Stimulated activated naive CD8-positive, alpha-beta T cell treated with anti-CD3 and anti-CD28 coated beads, Interleukin-15, amount 100 ng/mL, for 72 hours (primary cell): ENCODE measurements at places on chromosomes 3 and 15.

GRCh38 chr3:77690284-77690845 is 650.5 kb downstream of the ROBO2 start:
- DNase-seq, result no peak

DNA sequence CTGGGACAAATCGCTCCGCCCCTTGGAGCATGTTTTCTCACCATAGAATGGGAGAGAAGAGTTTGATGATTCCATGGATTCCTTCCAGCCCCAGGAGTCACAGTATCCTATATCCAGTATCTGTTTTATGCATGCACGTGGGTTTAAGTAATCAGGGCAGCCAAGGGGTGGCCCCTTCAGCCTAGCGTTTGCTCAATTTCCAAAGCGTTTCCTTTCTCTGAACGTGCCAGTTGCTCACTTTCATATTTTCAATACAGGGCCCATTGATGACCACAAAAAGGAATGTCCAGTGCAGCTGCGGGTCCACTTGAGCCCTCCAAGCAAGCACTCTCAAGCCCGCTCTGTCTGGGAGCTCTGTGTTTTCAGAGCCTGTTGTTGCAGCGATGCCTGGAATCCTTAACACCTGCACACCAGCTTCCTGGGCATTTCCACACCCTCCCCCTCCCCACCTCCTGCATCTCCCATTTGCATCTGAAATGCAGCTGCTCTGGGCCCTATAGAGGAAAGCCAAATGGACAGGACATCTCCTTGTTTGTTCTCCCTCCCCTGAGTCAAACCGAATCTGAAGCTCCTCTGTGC is 164.3 kb upstream of the LPP start:
- DNase-seq, result no peak

GRCh38 chr3:72299823-72300222 is 514.9 kb upstream of the PROK2 start:
- no peak for DNase-seq

DNA sequence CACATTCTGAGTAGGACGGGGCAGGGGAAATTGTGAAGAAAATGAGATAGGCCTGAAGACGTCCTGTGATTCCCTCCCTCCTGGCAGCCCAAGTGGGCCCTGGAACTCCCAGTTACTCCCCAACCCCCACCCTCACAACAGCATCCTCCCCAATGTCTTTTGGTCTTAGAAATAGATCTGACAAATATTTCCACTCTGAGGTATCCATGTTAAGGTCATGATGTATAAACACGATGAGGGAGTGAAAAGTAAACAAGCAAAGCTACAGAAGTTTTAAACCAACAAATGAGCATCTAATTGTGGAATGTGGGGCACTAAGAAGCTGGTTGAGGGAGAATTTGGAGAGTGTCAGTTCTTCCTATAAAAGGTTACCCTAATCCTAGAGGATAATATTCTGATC is 103.7 kb upstream of the AADACL2 start:
- no peak for DNase-seq

GRCh38 chr3:99504258-99504657 is 134.1 kb upstream of the COL8A1 start:
- DNase-seq, result no peak

DNA sequence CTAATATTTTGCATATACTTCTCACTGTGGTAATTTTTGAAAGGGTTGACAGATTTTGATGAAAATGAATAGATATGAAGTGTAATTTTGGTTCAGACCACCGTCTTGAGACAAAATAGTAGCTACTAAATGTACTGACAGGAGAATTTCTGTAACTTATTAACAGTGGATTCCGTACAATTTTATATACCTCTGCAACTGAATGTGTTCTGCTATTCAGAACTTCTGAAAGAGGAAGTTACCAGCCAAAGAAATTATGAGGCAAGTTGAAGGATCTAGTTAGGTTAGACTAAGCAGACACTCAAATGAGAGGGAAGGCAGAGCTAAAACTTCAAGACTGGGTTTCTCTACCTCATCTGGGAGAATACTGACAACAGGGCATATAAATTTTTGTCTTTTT is 29.4 kb downstream of the GAP43 start:
- no peak for DNase-seq

GRCh38 chr3:194300936-194301335 is 50.2 kb downstream of the CPN2 start:
- no peak for DNase-seq

DNA sequence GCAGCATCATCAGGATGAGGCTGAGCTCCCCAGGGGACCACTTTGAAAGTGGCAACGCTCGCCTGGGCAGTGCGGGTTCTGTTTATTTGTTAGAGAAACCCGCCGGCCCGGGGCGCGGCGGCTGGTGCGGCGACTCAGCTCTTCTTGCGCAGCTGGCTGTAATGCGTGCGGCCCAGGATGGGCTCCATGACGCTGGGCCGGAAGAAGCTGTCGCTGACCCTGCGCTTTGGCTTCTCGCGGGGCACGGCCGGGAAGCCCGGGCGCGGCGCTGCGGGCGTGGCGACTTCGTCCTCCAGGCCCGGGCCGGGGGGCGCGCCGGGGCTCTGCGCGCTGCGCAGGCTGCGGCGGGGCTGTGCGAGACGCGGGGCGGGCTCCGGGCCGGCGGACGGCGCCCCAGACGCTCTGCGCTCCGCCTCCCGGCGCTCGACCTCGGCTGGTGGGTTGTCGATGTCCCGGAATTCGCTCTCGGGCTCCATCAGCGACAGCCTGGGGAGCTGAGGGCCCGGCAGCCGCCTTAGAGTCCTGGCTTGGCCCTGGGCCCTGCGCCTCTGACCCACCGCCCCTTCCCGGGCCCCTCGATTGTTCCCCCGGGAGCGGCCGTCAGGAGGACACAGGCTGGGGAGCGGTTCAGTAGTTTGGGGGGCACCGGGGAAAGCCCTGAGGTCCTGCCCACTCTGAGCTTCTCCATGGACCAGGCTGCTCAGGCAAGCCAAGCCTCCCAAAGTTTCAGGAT is 10.3 kb upstream of the KIF7 start:
- DNase-seq, result peak; percentile 27

GRCh38 chr3:127610105-127610504 is 11.9 kb downstream of the MCM2 start:
- no peak for DNase-seq

- no peak for DNase-seq
Observed at GRCh38 chr3:172711454-172711795, 558 bp upstream of the NCEH1 start.

GRCh38 chr3:76570436-76571057 is 469.4 kb upstream of the ROBO2 start:
- no peak for DNase-seq

- DNase-seq, result no peak
Observed at GRCh38 chr3:13690636-13691035, 141.7 kb downstream of the FBLN2 start.
